Ascending aorta (tissue), 2 donors: ENCODE measurements at places on chromosomes 2 and 18.

GRCh38 chr2:24853996-24854395 lies 60.8 kb downstream of the CENPO start:
- no peak for DNase-seq

DNA sequence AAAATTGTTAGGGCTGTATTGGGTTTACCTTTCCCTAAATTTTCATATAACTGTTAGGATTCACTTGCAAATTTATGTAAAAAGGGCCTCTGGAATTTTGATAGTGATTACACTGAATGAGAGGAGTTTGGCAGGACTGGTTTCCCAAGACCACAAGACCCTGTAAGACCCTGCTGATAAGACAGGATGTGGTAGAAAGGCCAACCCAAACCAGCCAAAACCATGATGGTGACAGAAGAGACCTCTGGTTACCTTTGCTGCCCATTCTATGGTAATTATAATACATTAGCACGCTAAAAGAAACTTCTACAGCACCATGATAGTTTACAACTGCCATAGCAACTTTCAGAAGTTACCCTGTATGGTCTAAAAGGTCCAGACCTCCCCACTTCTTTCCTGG lies 8.3 kb upstream of the CASP10 start:
- no peak for DNase-seq

DNA sequence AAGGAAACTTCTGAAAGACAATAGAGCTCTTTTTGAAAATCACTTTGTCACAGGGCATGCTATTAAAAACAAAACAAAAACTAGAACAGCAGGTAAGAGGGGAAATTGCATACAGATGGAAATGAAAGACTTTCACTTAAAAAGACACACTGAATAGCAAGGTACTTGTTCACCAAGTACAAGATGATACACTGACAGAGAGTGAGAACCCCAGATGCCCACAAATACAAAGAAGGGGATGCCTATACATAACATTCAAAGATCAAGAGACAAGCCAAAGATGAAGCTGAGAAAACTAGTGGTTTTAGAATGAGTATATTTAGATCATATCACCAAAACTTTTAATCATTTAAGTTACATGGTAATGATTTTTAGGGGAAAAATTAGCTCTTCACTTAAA lies 60.7 kb downstream of the ASXL2 start:
- DNase-seq: no peak

- DNase-seq: no peak
Measured at GRCh38 chr18:40061086-40061485, 1893.9 kb upstream of the PIK3C3 start.

GRCh38 chr2:164151522-164151921 lies 415.7 kb upstream of the FIGN start:
- no peak for DNase-seq

GRCh38 chr2:100824842-100825241 lies 4.9 kb downstream of the NPAS2 start:
- DNase-seq: no peak

DNA sequence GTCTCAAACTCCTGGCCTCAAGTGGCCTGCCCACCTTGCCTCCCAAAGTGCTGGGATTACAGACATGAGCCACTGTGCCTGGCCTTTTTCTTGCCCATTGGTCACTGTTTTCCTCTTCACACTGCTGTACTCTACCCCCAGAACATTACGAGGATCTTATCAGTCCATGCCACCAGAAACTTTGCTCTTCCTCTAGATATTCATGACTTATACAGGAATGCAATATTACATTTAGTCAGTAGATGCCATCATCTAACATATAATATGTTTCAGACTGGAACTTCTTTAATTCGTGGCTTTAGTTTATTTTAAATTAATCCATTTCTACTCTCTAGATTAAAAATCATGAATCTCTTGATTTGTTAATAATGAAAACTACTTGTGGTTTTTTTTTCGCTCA lies 135.5 kb downstream of the COMMD1 start:
- DNase-seq: no peak

GRCh38 chr18:4181882-4182568 lies 273.1 kb downstream of the DLGAP1 start:
- no peak for DNase-seq

DNA sequence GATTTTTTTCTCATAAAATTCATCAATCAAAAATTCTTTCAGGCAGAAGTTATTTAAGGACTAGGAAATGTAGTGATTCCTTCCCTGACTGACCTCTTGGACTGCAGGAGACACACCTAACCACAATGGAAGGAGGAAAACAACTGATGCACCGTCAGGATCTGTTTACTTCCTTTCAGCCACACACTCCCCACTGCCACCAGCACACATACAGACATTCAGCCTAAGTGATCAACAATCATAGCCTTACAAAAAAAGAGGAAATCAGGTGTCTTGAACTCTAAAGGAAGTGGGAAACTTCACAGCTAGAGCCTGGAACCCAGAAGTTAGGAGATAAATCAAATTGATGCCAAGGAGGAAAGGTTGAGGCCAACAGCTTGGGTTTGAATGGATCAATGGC lies 213.5 kb upstream of the ACVR2A start:
- no peak for DNase-seq

DNA sequence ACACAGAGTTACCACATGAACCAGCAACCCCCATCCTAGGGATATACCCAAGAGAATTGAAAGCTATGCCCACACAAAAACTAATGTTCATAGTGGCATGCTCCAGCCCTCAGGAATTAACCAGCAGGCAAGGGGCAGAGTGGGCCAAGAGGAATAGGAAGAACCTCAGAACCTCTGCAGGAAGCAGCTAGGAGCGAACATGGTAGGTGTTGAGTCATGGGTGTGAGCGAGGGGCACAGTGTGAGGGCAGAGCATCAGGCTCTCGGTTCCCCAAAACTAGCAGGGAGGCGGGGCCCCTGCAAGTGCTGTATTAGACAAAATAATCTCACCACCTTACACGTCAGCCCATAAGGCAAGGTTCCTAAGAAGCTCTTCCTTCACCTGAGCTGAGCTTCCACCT lies 5.6 kb upstream of the RUFY4 start:
- no peak for DNase-seq

DNA sequence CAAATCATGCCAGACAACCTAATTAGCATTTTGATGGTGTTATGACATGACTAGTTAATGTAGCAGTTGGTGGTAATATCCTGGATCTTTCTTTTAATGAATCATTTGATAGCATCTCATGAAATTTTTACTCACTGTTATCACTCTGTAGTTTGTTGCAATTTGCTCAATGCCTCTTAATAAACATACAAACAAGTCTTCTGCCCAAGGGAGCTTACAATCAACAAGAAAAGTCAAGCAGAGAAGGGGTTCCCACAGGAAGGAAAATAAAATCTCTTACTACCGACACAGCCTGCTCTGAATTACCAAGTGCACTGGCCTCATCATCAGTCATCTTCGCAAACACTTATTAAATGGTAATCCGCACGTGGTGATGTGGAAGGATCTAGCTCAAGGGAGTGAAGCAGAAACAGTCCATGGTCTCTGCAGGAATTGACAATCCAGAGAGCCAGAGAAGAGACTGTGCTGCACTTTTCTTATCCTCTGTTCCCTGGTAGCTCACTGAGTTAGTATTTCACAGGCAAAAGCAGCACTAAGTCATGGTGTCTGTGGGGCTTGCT lies 263.5 kb downstream of the EPHA4 start:
- DNase-seq: no peak

- no peak for DNase-seq
Measured at GRCh38 chr2:216807857-216808272, 52.0 kb downstream of the TNP1 start.

- no peak for DNase-seq
Measured at GRCh38 chr18:25001803-25002202, 350.2 kb downstream of the ZNF521 start.

- no peak for DNase-seq
Measured at GRCh38 chr2:160427629-160428404, 65.8 kb downstream of the RBMS1 start.

- DNase-seq: no peak
Measured at GRCh38 chr2:101145406-101145805, 5.8 kb downstream of the TBC1D8 start.

DNA sequence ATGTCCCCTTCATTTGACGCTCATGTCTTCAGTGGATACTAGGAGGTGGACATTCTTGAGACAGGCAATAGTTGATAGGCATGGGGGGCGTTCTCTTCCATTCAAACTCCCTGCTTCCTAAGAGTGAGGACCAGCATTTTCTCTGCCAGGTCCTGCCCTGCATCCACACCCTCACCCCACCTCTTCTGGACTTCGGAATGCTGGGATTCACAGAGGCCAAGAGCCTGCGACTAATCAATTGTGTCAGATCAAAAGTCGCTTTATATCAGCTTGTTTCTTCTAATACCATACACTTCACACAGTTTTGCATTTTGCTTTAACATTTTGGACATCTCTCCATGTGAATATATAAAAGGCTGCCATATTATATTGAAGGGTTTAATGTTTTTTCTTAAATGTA lies 210.7 kb downstream of the CCDC102B start:
- no peak for DNase-seq

- no peak for DNase-seq
Measured at GRCh38 chr2:106129150-106129549, 65.0 kb downstream of the UXS1 start.

DNA sequence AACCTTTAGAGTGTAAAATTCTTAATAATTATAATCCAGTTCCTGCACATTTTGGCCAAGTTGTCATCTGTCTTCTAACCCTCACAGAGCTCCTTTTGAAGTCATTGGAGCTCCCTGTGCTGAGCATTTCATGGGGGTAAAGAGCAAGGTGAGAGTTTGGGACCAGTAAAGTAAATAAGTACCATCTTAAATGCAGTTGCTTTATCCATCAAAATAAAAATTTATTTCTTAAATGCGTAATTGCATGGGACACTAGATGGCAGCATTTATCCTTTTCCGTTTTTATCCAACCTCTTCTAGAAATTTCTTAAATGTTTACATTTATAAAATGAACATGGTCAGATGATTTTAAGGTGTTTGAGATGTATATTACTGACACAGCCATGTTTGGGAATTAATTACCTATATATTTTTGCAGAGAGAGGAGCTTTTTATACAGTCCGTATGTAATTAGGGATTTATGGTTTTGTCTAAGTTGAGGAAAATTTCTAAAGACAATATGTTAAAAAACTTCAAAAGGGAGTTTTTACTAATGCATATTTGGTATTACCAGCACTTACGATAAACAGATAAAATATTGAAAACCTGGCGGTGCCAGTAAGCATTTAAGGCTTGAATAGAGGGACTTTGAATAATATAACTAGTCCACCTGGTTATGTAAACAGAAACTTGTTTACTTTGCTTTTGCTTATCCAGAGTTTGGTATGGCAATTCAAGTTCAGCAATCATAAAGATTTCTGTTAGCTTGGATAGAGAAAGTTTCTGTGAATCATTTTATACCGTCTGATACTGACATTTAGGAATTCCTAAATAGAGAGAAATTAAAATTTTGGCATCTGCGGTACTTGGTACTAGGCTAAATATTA lies 54.5 kb downstream of the ACSL3 start:
- DNase-seq: no peak

DNA sequence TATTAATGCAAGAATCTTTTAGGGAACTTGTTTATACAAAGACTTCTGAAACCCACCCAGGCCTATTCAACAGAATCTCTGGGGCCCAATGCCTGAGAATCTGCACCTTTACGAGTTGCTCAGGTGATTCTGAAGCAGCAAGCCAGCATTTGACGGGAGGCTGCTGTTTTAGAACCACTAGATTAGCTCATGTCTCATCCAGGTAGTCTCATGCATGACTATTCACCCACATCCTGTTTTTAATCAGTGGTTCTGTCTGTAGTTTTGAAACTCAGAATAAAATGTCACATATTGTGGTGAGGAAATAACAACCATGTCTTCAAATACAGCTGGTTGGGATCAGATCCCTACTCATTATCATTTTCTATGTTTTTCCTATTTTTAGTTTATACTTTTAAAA lies 39.5 kb downstream of the CYTIP start:
- no peak for DNase-seq

DNA sequence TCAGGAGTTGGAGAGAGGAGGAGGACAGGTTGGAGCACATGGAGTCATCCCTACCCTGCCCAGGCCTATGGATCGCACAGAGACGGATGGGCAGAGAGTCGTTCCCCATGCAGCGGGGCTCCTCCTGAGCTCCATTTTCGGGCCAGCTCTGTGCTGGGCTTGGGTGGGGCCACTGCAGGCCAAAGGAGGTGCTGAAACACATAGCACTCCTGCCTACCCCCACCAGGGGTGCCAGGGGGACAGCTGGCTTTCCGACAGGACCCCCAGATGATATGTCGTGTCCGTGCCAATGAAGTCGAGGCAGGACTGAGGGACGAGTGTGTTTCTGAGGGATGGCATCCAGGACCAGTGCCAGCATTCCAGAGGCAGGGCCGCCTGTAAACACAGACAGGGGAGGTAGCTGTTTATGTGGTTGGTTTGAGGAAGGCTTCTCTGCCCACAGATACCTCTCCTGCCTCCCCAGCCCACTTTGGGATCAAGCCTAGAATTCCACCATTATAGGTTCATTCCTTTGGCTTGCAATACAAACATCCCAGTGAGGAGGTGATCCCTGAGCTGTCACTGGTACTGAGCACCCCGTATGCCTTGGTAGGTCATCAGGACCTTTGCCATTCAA lies 116.6 kb downstream of the GLI2 start:
- DNase-seq: no peak

DNA sequence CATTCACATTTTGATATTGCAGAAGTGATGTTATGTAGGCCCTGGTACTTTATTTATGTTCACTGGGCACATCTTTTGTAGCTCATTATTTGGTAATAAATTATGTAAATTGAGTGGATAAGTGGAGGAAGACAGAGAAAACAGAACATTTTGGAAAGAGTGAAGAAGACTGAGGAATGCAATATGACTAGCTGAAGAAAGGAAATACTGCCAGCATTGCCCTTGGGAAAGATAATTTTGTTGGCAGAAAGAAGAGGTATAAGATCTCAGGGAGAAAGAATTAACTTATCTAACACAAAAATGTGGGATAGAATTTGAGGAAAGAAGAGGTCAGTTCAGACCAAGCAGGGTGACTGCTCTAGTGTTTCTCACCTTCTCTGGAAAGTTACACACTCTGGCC lies 118.8 kb downstream of the TTC27 start:
- DNase-seq: no peak

- no peak for DNase-seq
Measured at GRCh38 chr2:112542984-112543661, 858 bp downstream of the POLR1B start.
